ENCODE measurements at places on chromosomes 12 and 14. TPM values are rescaled to one million over a fixed set of nuclear protein-coding genes. Genes with fewer than 3 reads are reported as not detected.

GRCh38 chr12:106863189-106863588, 88.7 kb downstream of the RIC8B start:
- DNase-seq, result no peak

- DNase-seq, result no peak
Observed at GRCh38 chr14:50550294-50550693, 9.7 kb upstream of the ATL1 start.

The IKZF4 gene
- total RNA-seq, result 4.0 TPM

The SLC7A8 gene
- 53.3 TPM for total RNA-seq

The KRT85 gene
- total RNA-seq, result 8.3 TPM
